LoVo (cell line): ENCODE measurements at places on chromosomes 2 and 18.

DNA sequence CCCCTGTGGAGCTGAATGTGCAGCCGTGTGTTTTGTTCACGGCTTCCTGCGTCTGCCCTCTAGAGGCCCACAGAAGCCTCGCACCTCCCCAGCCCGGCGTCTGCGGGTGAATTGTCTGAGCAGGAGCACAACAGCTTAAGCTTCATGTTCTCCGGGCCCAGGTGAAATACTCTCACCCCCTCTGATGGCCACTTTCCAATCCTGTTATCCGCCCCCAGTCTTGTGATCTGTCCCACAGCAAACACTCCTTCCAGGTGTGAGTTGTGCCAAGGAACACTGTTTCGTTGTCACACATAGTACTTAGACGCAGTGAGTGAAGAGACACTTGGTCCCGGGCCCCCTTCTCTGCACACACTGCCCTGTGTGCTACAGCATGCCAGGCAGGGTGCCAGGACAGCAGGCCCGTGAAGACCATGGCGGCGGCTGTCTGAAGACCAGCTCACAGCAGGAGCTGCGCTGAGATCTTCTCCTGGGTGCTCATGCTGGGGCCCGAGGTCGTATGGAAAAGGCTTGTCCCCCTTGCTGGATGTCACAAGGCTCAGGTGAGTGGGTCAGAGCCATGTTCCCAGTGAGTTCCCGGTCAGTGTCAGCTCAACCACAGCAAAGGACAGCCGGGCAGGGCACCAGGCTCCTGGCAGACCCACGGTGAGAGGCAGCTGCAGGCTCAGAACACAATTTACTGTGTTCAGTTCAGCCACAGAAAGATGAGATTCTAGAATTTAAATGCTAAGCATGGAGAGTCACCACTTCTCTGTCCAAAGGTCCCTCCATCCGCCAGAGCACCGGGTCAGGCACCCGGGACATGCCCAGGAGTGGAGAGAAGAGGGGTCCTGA lies 6.8 kb upstream of the PXDN start:
- DNase-seq, result peak; percentile 50

DNA sequence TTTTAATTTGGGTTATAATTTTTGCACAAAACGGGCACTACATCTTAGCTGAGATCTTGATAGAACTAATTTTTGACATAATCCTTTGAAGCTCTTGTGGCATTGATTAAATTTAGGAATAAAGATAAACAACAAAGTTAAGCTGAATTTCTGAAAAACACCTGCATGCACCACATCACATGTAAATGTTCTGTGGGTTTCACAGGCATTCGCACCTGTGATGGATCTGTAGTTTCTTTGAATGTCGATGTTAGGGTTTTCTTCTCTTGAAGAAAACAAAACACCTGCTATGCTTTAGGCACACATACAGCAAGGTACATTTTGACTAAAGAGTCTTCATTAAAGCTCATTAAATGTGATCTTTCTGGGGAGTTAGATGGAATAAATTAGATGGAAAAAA lies 60.3 kb downstream of the RPIA start:
- DNase-seq, result no peak

DNA sequence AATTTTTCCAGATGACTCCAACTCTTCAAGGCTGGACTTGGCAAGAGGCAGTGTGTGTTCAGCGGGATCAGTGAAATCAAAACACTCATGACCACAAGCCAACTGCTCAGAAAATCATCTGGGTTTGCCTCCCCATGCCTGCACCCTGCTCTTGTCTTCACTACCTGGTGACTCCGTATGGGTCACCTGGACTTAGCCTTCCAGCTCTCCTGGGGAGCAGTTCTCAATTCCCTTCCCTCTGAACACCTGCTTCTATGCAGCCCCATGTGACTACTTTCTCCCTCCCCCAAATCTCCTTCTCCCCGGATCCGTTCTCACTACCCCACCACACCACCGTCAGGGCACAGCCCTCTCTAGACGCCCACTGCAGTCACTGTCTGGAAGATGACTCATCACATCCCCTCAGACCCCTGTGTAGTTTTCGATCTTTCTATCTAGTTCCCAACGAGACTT lies 130.2 kb upstream of the ID2 start:
- no peak for DNase-seq

DNA sequence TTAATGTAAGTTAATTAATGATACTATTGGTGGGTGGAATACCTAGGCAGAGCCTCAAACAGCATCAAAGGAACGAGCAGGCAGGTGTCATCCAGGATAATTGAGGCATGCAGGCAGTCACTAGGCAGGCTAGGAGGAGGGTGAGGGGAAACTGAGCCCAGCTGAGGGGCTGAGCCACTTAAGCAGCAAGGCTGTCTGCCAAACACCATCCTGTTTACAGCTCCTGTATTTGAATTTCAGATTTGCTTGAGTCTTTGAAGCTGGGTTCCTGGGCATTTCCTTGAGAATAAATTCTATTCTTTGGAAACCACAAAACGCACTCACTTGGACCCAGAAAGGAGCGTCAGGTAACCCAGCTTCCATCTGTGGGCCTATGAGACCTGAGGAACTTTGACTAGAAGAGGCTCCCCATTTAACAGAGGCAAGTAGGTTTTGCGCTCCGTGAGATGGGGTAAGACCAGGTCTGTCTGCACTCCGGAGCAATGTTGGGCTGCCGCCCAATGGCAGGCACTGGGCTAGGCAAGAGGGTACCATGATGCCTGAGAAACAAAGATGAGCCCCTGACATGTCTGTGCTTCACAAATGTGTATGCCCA lies 2.0 kb downstream of the EDAR start:
- DNase-seq, result no peak

DNA sequence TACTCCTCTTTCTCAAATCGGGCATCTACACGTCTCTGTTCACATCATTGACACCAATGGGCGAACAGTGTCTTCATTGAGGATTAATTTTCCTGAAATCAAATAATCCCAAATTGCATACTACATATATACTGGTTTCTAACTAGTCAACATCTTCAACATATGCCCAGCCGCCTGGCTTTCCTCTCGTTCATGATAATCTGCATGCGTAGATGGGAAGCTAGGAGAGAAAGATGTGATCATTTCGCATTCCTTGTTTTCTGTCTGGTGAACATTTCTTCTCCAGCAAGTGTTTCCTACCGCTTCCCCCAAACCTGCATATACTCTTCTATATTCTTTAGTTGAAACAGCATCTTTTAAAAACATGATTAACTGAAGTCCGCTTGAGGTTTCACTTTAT lies 7.4 kb downstream of the TWIST2 start:
- no peak for DNase-seq

DNA sequence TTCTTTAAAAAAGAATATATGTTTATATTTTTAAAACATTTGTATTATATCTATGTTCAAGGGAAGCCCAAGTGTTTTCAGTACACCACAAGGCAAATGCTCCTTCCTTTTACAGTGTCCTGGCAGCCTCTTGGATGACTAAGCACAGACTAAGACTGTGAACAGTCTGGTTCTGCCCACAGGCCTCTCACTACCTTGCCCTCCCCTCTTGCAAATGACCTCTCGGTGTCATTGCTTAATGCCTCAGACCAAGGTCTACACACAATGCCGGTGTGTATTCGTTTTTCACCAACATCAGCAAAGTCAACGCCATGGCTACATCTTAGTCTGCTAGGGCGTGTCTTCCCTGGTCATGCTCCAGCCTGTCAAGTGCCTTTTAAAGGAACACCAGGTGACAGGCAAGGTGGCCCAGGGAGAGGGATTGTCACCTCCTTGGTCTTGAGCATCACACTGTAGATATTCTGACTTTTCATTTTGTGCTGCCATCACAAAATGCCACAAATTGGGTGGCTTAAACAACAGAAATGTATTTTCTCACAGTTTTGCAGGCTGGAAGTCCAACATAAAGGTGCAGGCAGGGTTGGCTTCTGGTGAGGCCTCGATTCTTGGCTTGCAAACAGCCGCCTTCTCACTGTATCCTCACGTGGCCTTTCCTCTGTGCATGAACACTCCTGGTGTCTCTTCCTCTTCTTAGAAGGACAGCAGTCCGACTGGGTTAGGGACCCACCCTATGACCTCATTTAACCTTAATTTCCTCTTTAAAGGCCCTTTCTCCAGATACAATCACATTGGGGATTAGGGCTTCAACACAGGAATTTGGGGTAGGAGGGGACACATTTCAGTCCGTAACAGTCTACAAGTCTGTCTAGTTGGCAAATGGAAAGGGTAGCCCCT lies 266.5 kb downstream of the KLHL29 start:
- peak; percentile 6 for DNase-seq

- DNase-seq, result no peak
Measured at GRCh38 chr2:135965756-135966155, 19.7 kb downstream of the DARS1 start.

- peak; percentile 1 for DNase-seq
Measured at GRCh38 chr2:68643011-68643873, at the start of gene PROKR1. TSS of gene PROKR1 (plus strand) at chr2:68643579. CDS start at chr2:68645822, 2,243 bp downstream.

DNA sequence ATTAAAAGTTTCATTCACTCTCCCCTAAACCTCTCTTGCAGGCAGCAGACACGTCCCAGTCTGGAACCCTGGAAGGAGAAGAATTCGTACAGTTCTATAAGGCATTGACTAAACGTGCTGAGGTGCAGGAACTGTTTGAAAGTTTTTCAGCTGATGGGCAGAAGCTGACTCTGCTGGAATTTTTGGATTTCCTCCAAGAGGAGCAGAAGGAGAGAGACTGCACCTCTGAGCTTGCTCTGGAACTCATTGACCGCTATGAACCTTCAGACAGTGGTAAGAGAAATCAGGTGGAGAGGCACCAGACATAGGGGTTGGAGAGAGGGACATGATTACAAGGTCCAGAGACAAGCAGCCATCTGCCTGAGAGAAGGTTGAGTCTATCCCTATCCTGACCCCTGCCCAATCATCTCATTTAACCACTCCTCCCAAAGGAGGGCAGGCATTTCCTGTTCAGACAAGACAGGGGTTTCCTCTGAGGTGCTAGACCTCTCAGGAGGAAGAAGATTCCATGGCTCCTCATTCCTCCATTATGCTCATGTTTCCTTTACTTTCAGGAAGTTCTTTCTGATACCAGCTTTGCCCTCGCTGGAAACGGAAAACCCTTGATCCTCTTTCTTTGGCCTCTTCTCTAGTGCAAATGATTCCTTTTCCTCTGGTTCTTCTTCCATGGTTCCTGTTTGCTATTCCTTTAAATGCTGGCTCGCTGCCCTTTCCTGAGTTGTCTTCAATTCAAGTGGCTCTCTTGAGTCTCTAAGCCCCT lies 15.1 kb downstream of the PLCD4 start:
- no peak for DNase-seq

- DNase-seq, result peak; percentile 31
Measured at GRCh38 chr2:54122939-54123338, 7.5 kb downstream of the ACYP2 start.

- no peak for DNase-seq
Measured at GRCh38 chr2:100551303-100551702, 11.5 kb upstream of the PDCL3 start.

DNA sequence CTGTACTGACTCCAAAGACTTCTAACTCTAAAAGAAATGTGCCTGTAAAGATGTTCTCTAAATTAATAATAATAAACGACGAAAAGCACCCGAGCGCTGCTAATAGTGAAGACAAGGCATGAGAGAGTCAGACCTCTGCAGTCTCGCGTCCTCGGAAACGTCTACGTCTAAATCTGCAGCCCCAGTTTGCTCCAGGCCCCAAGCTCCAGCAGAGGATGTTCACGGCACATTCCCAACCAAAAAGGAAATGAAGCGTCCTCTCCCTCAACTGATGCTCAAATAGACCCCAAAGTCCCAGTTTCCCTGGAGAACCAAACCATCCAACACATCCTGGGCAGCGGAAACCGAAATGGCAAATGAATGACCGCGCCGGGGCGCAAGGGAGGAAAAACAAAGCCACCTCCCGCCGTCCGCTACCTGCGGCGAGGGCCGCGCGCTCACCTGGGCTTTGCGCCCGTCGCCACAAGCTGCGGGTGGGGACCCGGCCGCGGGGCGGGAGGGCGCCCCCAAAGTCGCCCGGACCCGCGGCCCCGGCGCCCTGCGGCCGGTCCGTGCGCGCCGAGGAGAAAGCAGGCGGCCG lies 47.1 kb upstream of the CCDC150 start:
- DNase-seq, result peak; percentile 34

GRCh38 chr18:60895181-60895580 lies 438.0 kb upstream of the CDH20 start:
- DNase-seq, result no peak

GRCh38 chr2:131966256-131966655 lies 195.5 kb downstream of the ANKRD30BL start:
- DNase-seq, result no peak

GRCh38 chr2:128833664-128834027 lies 515.0 kb upstream of the HS6ST1 start:
- no peak for DNase-seq

GRCh38 chr2:46471-47345 lies at the start of gene FAM110C:
TSS of gene FAM110C (minus strand) at chr2:46505. CDS start at chr2:46385, 120 bp downstream.
- DNase-seq, result peak; percentile 53

DNA sequence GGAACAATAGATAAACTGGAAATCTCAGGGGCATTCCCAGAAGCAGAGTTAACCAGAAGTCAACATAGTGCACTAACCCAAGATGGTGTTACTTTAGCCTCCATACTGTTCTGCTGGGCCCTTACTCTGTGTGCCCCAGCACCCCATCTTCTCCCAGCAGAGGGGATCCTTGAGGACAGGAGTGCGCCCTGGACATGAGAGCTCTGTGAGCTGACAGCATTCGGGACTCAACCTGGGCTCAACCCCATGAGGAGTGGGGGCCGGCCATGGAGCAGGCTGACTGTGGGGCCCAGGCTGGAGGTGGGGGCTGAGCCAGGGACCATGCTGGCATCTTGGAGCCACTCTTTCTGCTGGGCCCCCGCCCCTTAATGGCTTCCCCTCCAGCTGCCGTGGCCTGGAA lies 156.3 kb upstream of the HS6ST1 start:
- DNase-seq, result no peak

GRCh38 chr2:157788201-157788600 lies 87.9 kb downstream of the ACVR1 start:
- DNase-seq, result no peak

DNA sequence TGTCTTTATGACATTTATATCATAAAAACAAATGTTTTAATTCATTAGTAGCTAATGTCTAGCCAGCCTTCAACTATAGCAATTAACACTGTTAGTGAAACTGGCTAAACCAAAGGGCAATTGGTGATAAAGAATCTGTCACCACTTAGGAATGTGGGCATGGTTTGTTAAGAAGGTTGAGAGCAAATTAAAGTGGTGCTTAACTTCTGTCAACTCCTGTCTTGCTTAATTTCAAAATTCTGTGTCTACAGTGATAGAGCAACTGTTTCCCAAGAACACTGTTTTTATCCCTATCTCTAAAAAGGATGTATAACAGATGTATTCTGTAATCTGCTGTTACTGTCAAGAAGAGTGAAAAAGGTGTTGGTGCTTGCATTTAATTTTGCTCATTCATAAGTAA lies 36.5 kb downstream of the CFAP36 start:
- DNase-seq, result peak; percentile 45

DNA sequence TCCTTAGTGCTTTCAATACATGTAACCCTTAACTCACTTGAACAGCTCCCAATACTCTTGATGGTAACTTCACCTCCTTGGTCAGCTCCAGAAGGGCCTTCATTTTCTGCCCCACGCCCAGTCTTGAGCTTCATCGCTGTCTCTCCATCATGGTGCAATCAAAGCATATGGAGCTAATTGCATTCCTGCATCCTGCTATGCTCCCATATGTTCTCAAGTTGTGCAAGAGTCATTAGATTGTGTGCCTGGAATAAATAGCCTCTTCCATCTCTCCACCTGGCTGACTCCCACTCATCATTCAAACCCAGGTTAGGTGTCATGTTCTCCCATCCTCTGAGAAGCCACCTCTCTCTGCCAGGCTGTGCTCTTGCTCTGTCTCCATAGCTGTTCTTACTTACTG lies 364.5 kb upstream of the RGPD4 start:
- no peak for DNase-seq
